ENCODE measurements at places on chromosomes 5 and 9.

GRCh38 chr5:81044868-81045267 lies 84.7 kb downstream of the RASGRF2 start:
- no peak for DNase-seq

- no peak for DNase-seq
Observed at GRCh38 chr5:90170261-90170660, 239.3 kb downstream of the CETN3 start.

DNA sequence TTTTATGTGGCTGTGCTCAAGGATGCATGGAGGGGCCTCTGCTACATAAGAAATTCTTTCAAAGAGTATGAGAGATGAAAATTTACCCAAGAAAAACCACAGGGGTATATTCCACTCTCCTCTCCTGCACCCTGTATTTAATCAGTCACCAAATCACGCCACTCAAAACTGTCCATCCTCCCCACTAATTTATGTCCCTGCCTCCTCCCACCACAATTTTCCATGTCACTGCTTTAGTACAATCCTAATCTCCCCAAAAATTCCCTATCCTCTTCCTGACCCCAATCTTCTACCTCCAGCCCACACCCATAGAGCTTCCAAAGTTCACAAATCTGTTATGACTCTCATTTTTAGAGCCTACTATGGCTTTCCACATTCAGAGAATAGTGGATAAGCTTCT lies 125.2 kb upstream of the CDH6 start:
- no peak for DNase-seq

GRCh38 chr5:174335682-174336364 lies 290.3 kb downstream of the NSG2 start:
- DNase-seq = no peak

All from activated CD8-positive, alpha-beta memory T cell treated with anti-CD3 and anti-CD28 coated beads, Interleukin-2, amount 10 ng/mL, durations not matched to agents 7 days and 5 days (primary cell).